ENCODE measurements at places on chromosomes 1 and 21.

- DNase-seq: no peak
These were observed 28.8 kb upstream of the SLC19A1 start for GRCh38 chr21:45570826-45571601.

DNA sequence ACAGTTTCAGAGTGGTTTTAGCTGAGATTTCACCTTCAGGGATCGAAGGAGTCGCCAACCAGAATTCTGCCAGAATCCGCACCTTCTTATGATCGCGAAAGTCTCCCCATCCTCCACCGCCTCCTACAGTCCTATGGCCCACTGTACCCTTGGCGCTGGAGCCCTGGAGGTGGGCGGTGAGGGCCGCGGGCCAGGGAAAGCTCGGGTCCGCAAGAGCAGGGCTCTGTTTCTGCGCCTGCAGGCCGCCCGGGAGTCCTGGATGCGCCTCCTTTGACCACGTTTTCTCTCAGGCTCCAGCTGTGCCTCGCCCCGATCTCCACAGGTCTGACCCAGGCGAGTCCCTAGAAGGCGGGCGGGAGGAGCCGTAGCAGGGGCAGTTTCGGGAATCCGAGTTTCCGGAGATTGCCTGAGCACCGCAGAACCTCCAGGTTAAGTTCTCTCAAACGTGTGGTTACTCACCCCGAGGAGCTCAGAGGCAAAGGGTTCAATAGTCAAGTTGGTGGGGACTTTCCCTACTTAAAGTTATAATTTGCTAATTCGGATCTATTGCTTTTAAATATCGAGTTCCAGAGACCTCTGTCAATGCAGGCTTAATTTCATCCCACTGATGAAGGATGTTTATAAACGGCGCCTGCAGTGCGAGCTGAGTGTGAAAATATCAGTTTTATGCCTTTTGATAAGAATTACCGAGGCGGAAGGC is 3.2 kb upstream of the LHX8 start:
- DNase-seq: no peak

DNA sequence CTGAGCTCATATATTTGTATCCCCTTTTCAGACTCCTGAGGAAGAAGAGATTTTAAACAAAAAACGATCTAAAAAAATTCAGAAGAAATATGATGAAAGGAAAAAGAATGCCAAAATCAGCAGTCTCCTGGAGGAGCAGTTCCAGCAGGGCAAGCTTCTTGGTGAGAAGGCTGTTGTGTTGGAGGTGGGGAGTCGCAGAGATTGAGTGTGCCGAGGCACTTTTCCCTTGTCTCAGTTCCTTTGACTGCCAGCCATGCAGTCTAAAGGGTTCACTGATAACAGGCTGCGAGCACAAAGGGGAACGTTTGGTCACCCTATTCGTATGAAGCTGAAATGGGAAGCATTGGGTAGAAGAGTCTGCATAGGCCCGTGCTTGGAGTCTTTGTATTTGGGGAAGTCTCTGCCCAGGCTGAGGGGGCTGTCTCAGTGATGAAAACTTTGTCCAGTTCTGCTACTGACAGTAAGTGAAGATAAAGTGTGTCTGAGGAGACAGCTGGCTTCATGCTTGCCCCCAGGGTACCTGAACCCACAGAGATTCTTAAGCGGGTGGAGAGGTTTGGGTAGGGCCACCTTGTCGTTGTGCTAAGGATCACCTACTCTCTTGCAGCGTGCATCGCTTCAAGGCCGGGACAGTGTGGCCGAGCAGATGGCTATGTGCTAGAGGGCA is 2.8 kb downstream of the RPS8 start:
- DNase-seq: no peak

- no peak for DNase-seq
These were observed 833.5 kb downstream of the ADGRL2 start for GRCh38 chr1:82634266-82634665.

DNA sequence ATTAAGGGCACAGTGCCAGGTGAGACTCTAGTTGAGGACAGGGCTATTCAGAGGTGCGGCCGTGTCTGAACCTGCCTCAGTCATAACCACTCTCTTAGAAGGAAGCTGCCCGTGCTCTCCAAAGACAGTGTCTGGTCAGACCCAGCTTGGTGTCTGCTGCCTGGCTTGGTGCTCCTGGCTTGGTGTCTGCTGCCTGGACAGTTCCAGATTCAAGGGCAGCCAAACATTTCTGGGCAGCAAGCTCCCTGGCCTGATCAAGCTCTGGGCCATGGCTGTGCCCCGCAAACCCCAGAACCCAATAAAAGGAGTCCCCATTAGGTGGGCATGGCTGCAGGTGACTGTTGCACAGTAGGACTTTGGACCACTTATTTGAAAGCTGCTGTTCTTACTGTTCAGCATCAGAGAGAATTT is 27.7 kb downstream of the NEK2 start:
- no peak for DNase-seq

DNA sequence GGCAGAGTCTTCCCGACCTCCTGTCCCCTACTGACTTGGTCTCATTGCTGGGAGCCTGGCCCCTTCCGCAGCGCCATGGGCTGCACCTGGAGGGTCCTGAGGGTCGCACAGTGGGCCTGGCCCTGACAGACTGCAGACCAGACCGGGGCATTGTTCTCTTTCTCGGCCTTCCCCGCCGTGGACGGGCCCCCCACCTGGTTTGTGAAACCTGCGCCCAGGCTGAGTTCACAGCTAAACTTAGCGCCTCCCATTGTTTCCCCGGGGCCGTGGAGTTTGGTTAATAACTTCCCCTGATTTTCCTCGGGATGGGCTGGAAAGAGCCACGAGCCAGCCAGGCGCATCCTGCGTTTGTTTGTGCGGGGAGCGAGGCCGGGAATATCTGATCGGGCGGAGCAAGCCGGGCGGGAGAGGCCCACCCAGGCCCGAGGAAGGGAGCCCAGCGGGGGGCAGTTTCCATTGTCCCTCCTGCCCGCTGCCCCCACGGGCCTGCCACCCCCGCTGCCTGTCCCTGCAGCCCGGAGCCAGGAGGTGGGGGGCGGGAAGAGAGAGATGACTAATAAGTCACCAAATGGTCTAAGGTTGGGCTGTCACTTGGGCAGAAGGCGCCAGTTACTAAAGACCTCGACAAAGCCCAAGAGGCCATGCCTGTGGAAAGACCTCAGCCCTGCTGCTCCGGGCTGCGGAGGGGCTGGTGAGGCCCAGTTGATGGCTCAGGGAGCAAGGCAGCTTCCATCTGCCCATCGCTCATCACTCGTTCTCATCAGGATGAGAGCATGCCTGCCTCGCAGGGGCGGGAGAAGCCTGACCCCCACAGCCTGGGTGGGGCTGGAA is 39.0 kb upstream of the ARHGEF16 start:
- DNase-seq: no peak

GRCh38 chr1:169809370-169810095 is 14.8 kb upstream of the METTL18 start:
- no peak for DNase-seq

- no peak for DNase-seq
These were observed 35.1 kb downstream of the PCSK9 start for GRCh38 chr1:55074455-55074854.

GRCh38 chr1:45282351-45282750 is 44.3 kb upstream of the HPDL start:
- no peak for DNase-seq

- no peak for DNase-seq
These were observed 318.4 kb upstream of the RGS18 start for GRCh38 chr1:191839891-191840290.

DNA sequence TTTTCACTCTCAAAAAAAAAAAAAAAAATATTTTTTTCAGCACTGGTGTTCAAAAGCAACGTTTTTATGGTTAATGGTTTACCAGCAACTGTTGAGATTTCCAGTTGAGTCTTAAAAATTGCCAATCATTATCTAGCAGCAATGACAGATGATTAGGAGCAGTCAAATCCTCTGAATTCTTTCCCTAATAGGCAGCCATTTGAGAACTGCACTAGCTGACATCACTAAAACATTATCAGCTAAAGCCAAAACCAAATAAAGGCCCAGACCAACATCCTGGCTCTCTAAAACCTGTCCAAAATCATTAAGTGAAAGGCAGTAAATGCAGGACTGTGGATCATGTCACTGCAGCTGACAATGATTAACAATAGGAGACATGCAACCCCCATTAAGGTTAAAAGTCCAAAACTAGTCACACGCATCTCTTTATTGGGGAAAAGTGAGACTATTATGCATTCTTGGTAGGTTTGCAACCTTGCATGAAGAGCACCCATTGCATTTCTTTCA is 14.0 kb downstream of the SFPQ start:
- no peak for DNase-seq

DNA sequence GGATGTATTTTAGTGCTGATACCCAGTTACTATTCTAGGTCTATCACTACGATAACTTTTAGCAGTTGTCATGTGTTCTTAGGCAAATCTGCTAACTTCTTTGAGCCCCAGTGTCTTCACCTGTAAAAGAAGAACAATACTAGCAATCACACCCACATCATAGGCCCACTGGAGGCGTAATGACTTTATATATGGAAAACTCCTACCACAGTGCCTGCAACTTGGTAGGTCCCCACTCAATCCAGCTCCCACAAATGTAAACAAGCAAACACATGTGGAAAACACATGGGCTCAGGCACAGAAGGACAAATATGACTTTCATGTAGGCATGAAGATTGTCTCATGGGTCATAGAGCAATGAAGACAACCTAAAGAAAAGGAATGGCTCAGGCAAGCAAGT is 115.8 kb downstream of the TBX19 start:
- DNase-seq: no peak

Measured in stimulated activated CD4-positive, alpha-beta T cell treated with anti-CD3 and anti-CD28 coated beads, Interleukin-1b, Interleukin-23, amount 100 ng/mL, for 1 hour (primary cell).